Common myeloid progenitor, CD34-positive (primary cell): ENCODE measurements at places on chromosomes 2 and 18.

- DNase-seq: no peak
Measured at GRCh38 chr2:65880436-65880835, 448.0 kb upstream of the SPRED2 start.

DNA sequence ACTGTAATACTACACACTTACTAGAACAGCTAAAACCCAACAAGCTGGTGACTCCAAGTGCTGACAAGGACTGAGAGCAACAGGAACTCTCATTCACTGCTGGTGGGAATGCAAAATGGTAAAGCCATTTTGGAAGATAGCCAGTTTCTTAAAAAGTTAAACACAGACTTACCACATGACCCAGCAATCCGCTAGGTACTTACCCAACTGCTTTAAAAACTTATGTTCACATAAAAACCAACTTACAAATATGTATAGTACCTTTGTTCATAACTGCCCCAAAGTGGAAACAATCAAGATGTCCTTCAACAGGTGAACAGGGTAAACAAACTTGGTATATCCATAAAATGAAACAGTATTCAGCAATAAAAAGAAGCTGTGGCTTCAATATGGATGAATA, 153.1 kb upstream of the ZFP36L2 start:
- DNase-seq: no peak

DNA sequence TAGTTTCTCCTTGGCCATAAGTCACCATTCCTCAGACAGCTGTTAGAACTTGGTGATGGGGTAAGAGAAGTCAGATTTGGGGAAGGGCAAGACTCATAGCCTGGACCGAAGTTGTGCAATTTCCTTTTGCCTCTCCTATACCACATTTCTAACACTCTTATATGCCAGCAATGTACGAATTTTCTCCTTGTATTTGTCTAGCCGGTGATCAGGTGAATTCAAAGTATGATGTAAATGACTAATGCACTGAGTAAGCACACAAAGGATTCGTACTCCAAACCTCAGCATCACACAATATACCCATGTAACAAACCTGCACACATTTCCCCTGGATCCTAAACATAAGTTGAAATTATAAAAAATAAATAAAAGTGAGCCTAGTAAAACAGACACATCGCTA, 1143.5 kb upstream of the CELF4 start:
- DNase-seq: no peak

GRCh38 chr2:107197594-107198294, 311.8 kb upstream of the ST6GAL2 start:
- no peak for DNase-seq

- DNase-seq: no peak
Measured at GRCh38 chr2:50480507-50480906, 551.4 kb downstream of the NRXN1 start.

DNA sequence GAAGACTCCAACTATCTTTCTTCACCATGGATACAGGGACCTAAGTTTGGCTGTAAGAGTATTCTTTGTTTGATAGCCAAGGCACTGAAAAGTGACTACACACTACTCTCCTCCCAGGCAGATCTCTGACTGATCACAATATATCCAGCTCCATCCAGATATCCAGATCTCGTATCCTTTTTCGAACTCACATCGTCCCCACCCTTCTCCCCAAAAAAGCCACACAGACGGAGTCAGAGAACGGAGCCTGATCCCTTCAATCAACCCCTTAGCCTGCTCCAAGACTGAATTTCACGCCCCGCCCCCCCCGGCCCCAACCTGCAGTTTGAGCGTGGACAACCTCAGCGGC, 533 bp downstream of the DHX57 start:
- DNase-seq: no peak

DNA sequence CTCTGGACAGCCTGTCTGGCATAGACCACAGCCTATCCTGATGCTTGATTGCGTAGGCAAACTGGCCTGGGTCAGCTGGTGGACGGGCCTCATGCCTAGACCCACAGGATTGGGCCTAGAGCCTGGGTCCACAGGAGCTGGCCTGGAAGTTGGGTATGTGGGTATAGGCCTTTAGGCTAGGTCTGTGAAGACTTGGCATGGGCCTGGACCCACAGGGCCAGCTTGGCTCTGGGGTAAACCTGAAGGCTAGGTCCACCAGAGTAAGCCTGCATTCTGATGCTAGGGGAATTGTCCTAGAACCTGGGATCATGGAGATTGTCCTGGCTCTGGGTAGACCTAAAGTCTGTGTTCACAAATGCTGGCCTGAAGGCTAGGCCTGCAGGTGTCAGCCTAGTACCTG, 1293.7 kb downstream of the CNTNAP5 start:
- DNase-seq: no peak

DNA sequence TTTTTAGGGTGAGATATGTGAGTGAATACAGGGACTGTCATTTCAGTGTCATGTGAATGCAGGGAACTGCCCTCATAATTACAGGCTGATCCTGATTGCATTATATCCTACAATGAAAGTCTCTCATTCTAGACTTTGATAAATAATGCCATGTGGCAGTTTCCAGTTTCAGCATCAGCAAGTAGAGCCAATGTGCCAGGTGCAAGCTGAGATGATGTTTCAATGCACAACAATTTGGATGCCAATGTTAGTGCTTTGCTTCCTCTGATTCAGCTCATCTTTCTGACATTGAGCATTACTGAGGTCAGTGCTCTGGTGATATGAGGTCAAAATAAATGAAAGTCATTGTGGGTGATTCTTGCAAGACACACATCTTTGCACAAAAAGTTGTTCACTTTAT, 63.7 kb upstream of the TFPI start:
- DNase-seq: no peak

- DNase-seq: no peak
Measured at GRCh38 chr2:217732992-217733391, 269.8 kb downstream of the TNS1 start.

- no peak for DNase-seq
Measured at GRCh38 chr2:139684286-139684860, 904.2 kb upstream of the NXPH2 start.

DNA sequence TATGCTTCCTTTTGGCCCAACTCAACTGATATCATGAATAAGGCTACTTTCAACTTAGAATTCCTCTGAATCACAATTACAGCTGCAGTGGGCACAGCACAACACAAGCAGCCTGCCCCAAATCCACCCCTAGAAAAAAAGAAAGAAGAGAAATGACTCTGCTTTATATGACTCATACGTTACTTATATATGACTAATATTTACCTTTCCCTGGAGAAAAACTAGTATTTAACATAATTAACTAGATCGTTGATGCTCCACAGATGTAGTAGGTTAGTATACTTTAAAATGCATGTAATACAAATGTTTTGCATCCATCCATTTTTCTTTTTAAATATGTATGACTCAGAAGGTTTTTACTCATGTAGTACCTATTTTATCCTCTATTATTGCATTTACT, 133.3 kb upstream of the UNC80 start:
- DNase-seq: no peak

DNA sequence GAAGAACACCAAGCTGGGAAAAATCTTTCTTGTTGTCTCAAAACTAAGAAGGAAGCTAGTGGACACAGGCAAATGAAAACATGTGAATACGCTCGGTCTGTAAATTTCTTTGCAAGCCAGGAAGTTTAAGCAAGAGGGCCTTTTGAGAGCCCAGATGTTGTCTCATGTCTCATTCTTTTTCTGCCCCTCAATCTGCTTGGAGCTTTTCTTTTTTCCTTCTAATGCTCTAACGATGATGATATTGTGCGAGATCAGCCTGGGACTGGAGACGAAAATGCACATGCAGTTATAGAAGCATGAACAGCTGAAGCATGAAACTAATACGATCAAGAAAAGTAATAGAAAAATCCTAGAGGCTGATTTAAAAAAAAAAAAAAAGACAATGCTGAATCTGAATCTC, 138.6 kb upstream of the CHAC2 start:
- no peak for DNase-seq
